ENCODE measurements at places on chromosomes 4 and X.

DNA sequence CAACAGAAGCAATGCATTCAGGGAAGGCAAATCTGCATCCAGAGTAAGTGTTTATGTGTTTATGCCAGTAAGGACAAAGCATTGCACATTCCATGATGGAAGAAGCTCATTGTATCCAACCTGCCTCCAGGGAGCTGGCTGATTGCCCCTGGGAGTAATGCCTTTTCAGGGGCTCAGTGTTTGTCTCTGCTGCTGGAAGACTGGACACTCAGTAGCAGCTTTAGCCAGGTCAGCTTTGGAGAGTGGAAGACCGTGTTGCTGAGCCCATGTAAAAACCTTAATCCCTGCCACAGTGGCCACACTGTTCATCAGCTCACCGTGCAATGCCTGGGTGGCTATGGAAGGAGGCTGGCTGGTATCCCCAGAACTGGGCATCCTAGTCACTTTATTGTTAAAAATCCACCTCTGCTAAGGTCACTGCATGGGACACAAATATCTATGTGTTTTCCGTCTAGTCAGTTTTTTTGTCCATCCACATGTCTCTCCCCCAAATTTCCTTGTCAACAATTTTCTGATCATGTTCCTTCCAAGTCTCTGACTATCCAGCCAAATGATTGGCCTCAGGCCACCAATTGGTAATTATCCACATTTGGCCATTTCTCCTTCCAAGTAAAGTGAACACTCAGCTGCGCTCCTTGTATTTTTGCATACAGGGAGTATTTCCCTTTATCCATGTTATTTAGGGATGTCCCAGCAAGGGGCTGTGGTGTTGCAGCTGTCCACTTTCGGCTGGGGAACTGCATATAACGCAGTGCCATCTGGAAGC is 2044.5 kb upstream of the AGA start:
- DNase-seq = no peak

GRCh38 chr4:25457053-25457715 is 80.1 kb downstream of the ANAPC4 start:
- no peak for DNase-seq

GRCh38 chr4:24514808-24515207 is 69.5 kb downstream of the DHX15 start:
- no peak for DNase-seq

GRCh38 chrX:49230500-49231232 is 2.5 kb downstream of the CACNA1F start:
- peak; percentile 63 for DNase-seq

DNA sequence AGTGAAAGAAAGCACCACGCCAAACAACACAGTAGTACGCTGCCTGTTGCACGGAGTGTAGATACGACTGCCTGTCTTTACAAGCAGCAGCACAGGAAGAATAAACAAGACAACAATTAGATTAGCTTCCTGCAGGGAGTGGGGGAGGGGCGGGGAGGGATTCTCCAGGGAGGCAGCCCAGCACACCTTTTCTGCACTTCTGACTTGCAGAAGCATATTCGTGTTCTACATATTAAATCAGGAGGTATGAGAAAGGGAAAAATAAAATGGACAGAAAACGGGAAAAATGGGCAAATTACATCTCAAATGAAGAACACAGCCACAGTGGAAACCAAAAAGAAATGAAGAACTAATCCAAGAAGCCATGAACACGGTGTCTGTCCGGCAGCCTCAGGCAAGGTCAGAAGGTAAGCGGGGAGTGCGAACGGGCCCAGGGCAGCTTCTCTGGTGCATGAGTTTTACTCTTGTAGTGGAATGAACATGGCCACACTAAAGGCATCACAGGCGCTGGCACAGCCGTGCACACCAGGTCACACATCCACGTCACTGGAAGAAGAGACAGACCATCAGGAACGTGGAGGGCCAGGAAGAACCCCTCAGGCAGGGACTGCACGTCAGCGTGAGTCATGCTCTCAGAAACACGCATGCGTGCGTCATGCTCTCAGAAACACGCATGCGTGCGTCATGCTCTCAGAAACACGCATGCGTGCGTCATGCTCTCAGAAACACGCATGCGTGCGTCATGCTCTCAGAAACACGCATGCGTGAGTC is 20.1 kb upstream of the ADRA2C start:
- no peak for DNase-seq

DNA sequence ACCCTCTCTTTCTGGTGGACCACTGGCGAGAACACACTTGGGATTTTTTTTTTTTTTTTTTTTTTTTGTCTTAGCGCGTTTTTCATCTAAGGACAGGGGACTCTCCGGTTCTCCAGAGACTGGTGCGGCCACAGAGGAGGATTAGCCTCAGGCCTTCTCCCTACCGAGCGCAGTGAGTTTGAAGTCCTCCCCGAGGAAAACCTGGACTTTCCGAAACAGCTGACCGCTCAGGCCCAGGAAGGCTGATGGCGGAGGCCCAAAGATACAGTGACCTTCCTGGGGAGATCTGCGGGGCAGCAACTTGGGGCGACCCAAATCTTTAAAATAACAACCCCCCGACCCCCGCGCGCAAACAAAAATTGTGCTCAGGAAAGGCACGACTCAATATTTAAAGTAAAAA is 9.2 kb downstream of the NKX3-2 start:
- DNase-seq = no peak
